ENCODE measurements at places on chromosomes 3 and 15. TPM values are rescaled to one million over a fixed set of nuclear protein-coding genes. Genes with fewer than 3 reads are reported as not detected.

DNA sequence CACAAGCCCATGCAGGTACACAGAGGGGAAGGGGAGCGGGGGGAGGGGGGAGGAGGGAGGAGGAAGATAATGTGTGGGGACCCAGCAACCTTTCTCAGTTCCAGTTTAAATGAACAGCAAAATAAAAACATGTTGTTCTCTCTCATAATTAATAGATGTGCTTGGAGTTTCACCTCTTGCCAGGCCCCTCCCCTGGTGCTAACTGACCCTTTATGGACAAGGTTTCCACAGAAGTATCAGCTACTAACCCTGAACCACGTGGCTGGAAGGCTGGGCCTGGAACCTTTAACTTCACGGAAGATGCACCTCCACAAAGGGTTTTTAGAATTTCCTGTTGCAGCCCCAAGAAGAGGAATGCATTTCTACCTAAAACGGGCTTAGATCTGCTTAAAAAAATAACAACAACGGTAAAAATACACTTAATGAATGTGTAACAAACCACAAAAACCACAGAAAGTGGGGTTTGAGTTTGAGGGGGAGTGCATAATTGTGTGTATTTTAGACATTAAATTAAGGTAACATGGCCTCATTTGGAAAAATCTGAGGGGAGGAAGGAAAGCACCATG is 14.8 kb upstream of the SMAD3 start:
- H3K4me1 ChIP-seq = peaks cover 42% of the 10 kb centered on the region
- DNase-seq = no peak
- H3K27me3 ChIP-seq = no peaks in the 10 kb centered on the region
- H3K27ac ChIP-seq = peak overlapping the region; percentile 83
- no peak overlapping the region for H3K4me3 ChIP-seq

GRCh38 chr15:69576035-69576526 is 123.5 kb downstream of the RPLP1 start:
- DNase-seq = peak; percentile 80
- no peak overlapping the region for H3K27ac ChIP-seq
- no peaks in the 10 kb centered on the region for H3K4me1 ChIP-seq
- H3K4me3 ChIP-seq = no peak overlapping the region
- H3K36me3 ChIP-seq = no peaks in the 10 kb centered on the region
- H3K27me3 ChIP-seq = peaks cover 14% of the 10 kb centered on the region

GRM7 gene
- total RNA-seq = 0.86 TPM

SGO1 gene
- 0.71 TPM for total RNA-seq

DNA sequence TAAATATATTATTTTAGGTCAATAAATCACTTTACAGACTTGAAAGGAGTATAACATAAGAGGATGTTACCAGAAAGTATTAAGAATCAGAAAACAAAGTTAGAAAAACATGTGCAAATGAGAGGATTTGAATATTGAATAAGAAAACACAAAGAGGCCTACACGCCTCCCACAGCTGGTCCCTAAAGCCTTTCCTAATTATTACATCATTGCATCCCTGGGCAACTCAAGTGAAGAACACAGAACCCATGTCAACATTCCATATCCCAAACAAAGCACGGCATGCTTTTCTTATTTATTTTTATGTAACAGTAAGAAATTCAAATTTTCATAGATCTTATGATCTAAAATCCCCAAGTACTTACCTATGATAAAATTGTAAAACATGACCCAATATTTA is 61.2 kb downstream of the HERC1 start:
- no peak for DNase-seq
- peaks cover 21% of the 10 kb centered on the region for H3K36me3 ChIP-seq
- no peaks in the 10 kb centered on the region for H3K4me1 ChIP-seq
- no peaks in the 10 kb centered on the region for H3K27me3 ChIP-seq
- no peak overlapping the region for H3K4me3 ChIP-seq

SLC25A36 gene
- total RNA-seq = 91.5 TPM

DNA sequence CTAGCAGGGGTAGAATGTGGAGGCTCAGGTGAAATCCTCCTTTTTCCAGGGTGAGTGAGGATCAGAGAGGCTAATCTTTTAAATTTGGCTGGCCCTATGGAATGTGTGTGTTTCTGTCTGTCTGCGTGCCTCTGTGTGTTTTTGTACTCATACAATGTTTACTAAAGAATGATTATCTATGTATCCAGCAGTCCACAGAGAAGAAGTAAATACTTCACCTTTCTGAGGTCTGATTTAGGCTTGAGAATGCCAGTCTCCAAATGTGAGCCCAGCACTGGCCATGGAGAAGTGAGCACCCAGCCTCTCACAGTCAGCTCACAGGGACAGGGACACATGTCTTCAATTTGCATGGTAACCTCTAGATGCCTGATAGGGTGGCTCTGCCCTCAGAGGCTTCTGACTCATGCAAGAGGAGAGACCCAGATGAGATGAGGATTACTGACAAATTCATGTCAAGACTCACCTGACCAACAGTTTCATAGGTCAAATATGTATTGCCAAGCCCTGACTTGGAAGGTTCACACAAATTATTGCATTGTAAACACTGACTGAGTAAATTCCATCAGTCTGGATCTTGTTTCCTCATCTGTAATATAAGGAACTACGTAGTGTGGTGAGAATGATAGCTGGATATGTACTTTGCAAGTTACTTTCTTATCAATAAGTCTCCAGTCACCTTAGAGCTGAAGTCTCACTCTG is 31.0 kb downstream of the ENTPD3 start:
- H3K36me3 ChIP-seq = no peaks in the 10 kb centered on the region
- H3K4me3 ChIP-seq = no peak overlapping the region
- H3K27me3 ChIP-seq = no peaks in the 10 kb centered on the region
- no peak for DNase-seq

SLC15A2 gene
- 63.6 TPM for total RNA-seq
